ENCODE measurements at places on chromosomes 4 and X.

GRCh38 chr4:48623182-48623780 is 133.2 kb downstream of the ZAR1 start:
- no peak for DNase-seq

DNA sequence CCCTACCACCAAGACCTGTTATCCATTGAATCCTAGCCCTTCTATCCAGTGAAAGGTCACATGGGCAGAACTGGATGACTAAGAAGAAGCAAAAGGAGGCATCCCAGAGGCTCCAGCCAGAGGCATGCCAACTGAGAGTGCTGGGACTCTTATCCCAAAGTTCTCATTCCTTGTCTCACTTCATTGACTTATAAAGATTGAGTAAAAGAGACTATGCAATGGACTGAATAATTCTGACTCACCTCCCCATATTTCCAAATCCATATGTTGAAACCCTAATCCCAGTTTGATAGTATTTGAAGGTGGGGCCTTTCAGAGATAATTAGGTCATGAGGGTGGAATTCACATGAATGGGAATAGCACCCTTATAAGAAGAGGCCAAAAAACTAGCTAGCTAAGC is 131.4 kb downstream of the COL25A1 start:
- no peak for DNase-seq

- DNase-seq: no peak
These were observed 15.3 kb downstream of the STAG2 start for GRCh38 chrX:123976706-123977316.

GRCh38 chr4:149409555-149409962 is 406.1 kb downstream of the IQCM start:
- no peak for DNase-seq

GRCh38 chrX:1576201-1576992 is 15.0 kb upstream of the AKAP17A start:
- no peak for DNase-seq

GRCh38 chr4:70746179-70746839 is 24.5 kb downstream of the RUFY3 start:
- no peak for DNase-seq

All from NCI-H2171 (cell line).